ENCODE measurements at places on chromosomes 5 and 9.

DNA sequence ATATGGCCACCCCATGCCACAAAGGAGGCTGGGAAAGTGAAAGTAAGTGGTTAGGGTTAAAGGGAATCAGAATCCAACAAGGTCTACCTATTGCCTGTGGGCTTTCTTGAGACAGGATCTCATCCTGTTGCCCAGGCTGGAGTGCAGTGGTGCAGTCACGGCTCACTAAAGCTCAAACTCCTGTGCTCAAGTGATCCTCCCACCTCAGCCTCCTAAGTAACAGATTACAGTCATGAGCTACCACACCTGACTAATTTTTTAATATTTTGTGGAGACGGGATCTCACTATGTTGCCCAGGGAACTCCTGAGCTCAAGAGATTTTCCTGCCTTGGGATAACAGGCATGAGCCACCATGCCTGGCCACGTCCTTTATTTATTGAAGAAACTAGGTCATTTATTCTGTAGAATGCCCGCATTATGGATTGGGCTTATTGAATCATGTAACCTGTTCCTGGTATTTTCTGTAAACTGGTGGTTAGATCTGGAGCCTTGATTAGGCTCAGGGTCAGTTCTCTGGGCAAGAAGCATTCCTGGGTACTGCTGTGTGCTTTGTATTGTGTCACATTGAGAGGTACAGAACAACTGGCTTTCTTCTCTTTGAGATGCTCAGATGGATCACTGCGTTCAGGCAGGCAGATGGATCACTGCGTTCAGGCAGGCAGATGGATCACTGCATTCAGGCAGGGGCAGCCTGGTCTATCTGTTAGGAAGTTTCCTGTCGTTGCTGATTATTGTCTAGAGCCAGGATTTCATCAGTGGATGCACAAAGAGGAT is 41.6 kb downstream of the ERGIC1 start:
- no peak for DNase-seq

DNA sequence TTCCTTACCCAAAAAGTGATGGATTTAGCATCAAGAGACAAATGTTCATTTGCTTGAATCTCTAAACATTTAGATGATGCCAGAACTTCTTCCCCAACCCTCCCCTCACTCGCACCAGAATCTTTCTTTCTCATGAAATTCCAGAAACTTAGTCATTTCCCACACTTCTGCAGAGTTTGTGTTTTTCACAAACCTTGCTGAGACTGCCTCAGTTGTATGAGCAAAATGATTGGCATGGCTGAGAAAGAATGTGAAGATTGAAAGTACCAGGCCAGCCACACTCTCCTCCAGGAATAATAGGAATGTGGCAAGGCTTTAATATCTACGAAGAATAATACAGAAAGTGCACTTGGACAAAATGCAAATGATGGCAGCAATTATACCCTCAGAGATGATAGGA is 428.3 kb upstream of the CDH6 start:
- DNase-seq, result no peak

DNA sequence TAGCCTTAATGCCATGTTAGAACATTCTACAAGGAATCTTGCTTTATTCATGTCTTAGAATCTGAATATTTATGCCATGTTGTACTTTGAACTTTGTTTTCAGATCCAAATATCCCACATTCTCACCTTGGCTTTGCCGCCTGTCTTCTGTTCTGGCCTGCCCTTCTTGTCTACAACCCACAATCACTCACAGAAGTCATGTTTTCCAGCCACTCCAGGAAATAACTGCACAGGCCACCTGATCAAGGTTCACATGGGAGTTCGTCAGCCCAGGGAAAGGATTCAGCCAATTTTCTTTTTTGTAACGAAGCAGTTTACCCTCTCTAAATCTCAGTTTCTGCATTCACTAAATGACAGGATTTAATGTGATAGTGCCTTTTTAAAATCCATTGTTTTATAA is 70.5 kb downstream of the JAKMIP2 start:
- no peak for DNase-seq

- peak; percentile 56 for DNase-seq
Observed at GRCh38 chr5:154756868-154757813, 2.0 kb downstream of the LARP1 start.

GRCh38 chr5:133361922-133362321 is 250.4 kb downstream of the FSTL4 start:
- DNase-seq, result no peak

GRCh38 chr5:17882760-17883488 is 248.7 kb downstream of the TAF11L14 start:
- no peak for DNase-seq

- DNase-seq, result no peak
Observed at GRCh38 chr5:66213533-66213932, 69.4 kb downstream of the SREK1 start.

GRCh38 chr5:54254482-54255198 is 55.7 kb downstream of the ARL15 start:
- DNase-seq, result no peak
